DMS79 treated with DMSO at 0.1 percent for 48 hours (cell line): ENCODE measurements at places on chromosomes 7 and 10.

- DNase-seq, result no peak
Measured at GRCh38 chr10:8312781-8313180, 258.3 kb downstream of the GATA3 start.

GRCh38 chr7:15891151-15891881, 204.8 kb upstream of the MEOX2 start:
- no peak for DNase-seq

- no peak for DNase-seq
Measured at GRCh38 chr10:121524157-121524817, 74.0 kb downstream of the FGFR2 start.

- no peak for DNase-seq
Measured at GRCh38 chr7:83786858-83787257, 137.9 kb upstream of the SEMA3E start.

DNA sequence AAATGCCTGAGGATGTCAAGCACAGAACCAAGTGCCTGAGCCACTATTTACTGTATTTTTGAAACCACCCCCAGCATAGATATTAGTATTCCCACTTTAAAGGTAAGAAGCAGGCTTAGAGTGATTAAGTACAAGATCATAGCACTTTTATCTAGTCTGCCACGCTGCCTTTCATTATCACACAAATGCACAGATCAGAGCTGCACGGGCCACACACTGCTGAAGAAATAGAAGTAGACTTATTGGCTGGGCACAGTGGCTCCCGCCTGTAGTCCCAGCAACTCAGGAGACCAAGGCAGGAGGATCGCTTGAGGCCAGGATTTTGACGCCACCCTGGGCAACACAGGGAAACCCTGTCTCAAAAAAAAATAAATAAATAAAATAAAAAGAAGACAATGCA, 38.2 kb downstream of the NCAPG2 start:
- DNase-seq, result no peak
